Hypothalamus (tissue), 51 donors: ENCODE measurements at places on chromosomes 4 and X.

GRCh38 chr4:112852601-112853000, 196.9 kb upstream of the ANK2 start:
- DNase-seq, result no peak

- DNase-seq, result no peak
These were observed 65.6 kb upstream of the BLTP1 start for GRCh38 chr4:122086338-122087065.

GRCh38 chrX:1159548-1159947, 52.9 kb downstream of the CRLF2 start:
- DNase-seq, result no peak

DNA sequence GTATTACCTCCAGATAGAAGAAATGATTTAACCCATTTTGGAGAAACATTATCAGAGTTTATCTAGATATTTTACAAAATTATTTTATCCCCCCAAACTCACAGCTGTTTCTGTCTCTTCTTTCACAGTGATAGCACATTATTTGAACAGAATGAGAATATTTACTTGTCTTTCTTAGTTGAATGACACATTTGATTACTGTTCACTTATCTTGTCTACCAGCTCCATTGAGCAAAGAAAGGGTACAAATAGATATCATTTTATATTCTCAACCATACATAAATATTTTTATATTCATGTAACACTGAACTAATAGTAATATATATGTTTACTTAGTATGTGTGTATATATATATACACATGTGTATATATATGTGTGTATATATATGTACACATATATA, 364.2 kb downstream of the GALNTL6 start:
- no peak for DNase-seq

DNA sequence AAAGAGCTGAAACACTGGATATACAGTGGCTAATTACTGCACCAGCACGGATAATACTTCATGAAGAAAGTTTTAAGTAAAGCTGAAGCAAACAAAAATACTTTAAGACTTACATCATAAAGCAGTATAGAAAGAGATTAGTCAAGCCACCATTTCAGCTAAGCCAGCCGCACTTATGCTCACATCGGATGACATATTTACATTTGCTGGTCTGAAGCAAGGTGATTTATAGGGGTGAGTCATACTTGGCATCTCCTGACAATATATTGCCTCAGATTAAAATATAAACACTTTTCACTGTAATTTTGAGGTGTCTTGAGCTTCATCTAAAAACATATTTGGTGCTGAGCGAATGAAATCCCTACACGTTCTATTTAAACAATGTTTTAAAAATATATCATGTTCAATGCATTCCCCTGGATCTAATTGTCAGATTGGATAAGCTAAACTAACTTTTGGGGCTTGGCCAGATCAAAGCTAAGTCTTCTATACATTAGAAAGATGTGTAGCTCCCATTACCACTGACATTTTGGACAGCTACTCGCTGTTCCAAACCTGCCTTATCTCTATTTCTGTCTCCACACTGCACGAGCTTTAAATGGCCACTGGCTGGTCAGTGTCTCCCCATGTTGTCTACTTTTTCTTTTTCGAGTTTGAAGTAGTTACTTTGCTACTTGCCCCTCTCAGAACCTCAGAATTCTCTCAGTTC, 103.2 kb downstream of the VCX2 start:
- no peak for DNase-seq

DNA sequence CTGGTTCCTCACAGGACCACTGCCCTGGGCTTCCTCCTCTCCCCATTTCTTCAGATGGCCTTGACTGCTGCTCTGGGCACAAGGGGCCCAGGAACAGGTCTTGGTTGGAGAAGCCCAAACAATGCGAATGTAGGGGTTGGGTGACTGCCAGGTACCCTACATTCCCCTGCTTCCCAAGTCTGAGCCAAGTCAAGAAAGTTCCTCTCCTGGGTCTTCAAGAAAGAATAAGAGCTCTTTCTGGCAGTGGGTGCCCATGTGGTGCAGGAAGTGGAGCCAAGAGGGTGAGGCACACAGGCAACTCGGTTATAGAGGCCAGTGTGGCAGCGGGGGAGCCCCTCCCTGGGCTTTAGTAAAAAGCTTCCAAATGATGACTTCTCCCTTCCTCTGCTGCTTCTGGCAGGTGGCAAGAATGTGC, 2.7 kb downstream of the SLC34A2 start:
- DNase-seq, result no peak

GRCh38 chr4:94791701-94792100, 33.9 kb downstream of the BMPR1B start:
- DNase-seq, result no peak

DNA sequence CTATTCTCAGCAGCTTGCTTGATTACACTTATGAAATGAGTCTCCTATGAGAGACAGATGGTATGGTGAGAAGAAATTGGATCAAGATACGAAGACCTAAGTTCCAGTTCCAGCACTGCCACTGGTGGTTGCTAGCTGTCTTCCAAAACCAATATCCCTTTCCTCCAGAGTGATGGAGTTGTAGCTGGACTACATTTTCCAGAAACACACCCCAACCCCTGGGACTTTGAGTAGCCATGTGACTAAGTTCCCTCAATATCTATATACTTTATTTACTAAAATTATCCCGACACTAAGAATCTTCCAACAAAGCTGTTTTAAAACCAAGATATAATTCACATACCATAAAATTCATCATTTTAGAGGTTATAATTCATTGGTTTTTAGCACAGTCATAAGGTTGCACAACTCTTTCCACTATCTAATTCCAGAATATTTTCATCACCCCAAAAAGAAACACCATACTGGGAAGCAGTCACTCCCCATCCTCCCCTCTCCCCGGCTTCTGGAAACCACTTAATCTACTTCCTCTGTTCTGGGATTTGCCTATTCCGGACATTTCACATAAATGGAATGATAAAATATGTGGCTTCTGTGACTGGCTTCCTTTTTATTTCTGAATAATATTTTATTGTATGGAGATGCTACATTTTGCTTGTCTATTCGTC, 118.0 kb downstream of the MANBA start:
- no peak for DNase-seq

DNA sequence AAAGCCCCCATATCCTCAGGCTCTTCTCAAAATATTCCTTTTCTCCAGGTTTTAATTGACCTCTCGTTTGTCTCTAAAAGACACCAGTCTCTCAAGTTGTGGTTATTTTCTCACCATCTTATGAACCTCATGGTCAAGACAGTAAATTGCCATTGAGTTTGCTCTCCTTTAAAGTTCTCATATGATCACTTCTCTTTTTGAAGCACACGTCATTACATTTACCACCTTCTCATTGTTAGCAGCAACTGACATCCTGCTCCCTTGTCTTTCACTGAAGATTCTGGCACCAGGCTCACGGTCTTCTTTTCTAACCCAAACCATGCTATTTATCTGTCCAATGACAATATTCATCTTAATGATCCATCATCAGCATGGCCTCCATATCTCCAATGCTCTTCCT, 324.2 kb downstream of the TMA16 start:
- no peak for DNase-seq

DNA sequence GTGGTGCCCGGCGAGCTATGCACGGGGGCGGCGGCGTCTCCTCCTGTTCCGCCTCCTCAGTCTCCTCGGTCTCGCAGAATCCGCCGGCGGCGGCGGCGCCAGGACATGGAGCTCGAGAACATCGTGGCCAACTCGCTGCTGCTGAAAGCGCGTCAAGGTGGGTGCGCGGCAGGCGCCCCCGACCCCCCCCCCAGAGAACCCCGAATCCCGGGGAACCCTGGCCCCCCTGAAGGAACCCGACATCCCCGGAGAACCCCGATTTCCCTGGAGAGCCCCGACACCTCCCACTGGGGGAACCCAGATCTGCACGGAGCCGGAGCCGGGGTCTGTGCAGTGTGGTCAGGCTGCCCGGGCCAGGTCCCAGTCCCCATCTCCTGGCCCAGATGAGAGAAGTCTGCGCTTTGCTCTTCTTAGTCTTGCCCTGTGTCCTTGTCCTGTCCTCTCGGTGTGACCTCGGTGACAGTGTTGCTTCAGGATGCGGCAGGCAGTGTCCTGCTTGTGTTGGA, 648 bp downstream of the GRK4 start:
- no peak for DNase-seq

- DNase-seq, result no peak
These were observed 414.4 kb downstream of the AFF2 start for GRCh38 chrX:148914783-148915182.

DNA sequence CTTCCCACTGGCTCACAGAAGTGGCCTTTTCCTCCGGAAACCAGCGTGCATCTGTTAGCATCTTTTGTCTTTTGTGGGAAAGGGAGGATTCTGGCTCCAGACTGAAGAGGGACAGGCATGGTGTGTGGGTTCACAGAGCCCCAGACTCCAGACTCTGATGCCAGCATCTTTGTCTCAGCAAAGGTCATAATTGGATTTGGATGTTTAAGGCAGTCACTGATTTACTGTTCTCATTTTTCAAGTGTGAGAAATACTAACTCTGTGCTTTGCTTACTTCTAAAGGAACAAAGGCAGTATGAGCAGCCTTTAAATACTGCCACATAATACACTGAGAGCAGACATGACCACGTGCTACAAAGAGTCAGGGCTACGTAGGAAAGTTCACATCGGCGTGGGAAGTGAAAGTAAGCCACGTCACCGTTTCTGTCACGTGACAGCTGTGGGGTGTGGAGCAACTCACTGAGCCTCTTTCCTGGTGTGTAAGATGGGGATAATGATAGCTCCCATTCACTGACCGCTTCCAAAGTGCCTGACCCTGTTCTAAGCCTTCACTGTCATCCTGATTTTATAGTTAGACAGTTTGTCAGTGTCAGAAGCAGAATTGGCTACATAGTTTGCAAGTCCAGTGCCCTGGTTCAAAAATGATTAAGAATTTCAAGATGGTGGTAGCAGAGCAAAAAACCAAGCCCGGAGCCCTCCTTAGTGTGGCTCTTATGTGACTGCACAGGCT, 24.8 kb upstream of the TMSB4X start:
- peak; percentile 7 for DNase-seq

DNA sequence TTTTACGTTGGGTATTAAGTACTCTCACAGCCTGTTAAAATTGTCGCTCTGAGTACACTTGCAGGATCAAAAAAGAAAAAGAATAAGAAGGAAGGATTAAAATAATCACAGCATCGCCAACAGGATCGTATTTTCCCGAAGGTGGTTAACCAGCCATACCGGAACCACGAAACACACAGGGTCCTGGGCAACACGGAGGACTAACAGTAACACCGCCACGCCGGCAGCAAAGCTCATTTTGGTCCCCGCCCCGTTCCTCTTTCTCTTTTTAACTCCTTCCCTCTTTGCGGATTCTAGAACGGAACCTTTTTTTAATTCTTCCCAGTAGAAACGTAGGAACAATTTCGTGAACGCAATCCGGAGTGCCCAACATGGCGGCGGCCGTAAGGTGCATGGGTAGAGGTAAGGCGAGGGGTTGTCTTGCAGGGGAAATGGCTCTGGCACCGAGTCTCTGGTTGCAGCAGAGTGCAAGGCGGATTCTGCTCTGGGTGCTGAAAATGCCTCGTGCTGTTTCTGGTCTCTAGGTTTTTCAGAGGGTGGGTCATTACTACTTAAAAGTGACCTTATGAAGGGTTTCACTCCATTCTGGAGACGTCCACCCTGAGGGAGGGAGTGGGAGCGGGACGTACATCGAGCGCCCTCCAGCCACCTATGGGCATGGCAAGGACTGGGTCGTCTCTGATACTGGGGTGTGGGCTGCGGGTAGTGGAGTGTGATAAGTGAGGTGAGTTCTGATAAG, at the start of gene MRPL1:
MRPL1 (plus strand) TSS at position 353 of the 739 bp plus-strand sequence; CDS start at position 372, 19 bp downstream.
- DNase-seq, result peak; percentile 87

- no peak for DNase-seq
These were observed 307.9 kb downstream of the C4orf33 start for GRCh38 chr4:129403848-129404247.

DNA sequence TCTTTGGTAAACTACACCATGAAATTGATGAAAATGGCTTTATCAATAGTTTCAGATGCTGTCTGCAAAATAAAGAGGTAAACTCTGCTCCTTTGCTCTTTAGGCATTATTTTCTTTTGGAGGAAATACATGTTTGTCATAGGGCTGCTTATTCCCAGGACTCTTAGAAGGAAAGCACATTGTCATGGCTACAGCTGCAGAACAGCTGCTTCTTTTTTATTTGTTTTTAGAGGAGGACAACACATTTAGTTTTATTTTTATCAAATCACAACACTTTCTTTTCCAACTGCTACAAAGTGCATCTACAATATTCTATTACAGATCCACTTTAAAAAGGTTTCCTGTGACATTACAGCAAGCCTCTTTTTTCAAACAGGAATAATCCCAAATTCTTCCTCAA, 12.7 kb upstream of the HPF1 start:
- DNase-seq, result no peak

GRCh38 chr4:170391066-170391740, 301.4 kb upstream of the AADAT start:
- DNase-seq, result no peak

GRCh38 chr4:186167605-186168004, 23.8 kb upstream of the CYP4V2 start:
- no peak for DNase-seq

DNA sequence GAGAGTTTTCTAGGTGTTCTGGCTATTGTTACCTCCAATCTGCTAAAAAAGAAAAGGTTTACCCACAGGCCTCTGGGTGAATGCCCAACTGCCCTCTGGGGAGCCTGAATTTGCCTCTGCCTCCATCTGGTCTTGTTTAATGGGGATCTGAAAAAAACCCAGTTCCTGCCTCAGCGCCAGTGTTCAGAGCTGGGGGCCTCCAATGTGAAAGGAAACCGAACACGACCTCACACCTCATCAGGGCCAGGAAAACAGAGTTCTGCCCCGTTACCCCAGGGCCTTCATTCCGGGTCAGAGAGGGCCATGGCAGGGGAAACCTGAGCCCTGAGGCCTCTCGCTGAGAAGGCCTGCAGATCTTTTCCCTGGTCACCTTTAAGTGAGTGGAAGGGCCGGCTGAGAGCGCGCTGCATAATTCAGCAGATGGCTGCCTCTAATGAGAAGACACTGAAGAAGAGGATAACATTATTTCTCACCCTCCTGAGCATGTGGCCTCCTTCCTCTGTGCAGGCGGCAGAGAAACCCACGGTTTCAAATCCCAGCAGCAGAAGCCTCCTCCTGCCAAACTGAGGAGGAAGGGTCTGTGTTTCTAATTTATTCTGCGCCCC, 6.8 kb downstream of the SEPTIN6 start:
- DNase-seq, result no peak

DNA sequence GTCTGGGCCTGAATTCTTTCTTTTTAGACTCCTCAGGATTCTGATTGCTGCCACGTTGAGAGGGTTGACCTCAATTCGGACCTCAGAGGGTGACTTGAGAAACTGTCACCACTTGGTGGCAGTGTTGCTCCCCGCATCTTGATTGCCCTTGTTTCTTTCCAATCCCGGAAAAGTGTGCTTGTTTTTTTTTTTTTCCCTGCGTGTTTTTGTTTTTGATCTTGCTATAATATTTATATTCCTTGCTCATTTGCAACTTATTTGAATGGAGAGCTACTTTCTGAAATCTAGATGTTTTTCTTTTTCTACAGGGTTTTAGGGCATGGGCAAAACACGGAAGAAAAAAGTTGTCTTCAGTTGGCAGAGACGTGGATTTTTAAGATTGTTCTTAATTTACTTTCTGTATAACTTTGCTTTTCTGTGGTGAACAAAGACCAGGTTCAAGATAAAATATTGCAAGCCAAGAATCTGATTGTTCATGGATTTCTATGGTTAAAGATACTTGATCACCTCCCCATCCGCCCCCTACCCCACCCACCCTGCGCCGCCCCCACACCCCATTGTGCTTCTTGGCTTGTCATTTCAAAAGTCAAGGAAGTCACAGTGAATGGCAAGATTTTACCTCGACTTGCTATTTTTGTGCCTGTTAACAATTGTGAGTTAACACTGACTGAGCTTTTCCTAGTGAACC, 102.0 kb downstream of the PTTG2 start:
- DNase-seq, result peak; percentile 29

- no peak for DNase-seq
These were observed 4.6 kb downstream of the TREX2 start for GRCh38 chrX:153441296-153441695.
